ENCODE measurements at places on chromosomes 12 and 14. TPM values are rescaled to one million over a fixed set of nuclear protein-coding genes. Genes with fewer than 3 reads are reported as not detected.

GRCh38 chr14:104749111-104749649, 3.8 kb upstream of the SIVA1 start:
- H3K27me3 ChIP-seq: no peaks in the 10 kb centered on the region
- H3K36me3 ChIP-seq: no peaks in the 10 kb centered on the region
- H3K4me1 ChIP-seq: peaks cover 35% of the 10 kb centered on the region
- no peak for DNase-seq

DNA sequence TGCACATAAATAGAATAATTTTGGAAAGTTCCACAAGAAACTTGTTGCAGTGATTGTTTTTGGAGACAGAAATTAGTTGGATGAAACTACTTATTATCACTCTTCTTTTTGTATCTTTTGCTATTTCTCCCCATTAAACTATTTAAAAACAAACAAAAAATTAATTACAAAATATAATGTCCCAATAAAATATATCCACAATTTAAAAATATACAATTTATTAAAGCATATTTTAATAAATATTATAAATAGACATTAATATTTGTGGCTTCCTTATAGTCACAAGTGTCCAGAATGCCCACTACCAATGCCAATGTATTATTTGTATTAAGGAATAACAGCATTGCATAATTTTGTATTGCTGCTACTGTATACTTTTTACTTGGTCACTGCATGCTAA, 52.5 kb upstream of the GCH1 start:
- no peaks in the 10 kb centered on the region for H3K27me3 ChIP-seq
- no peak overlapping the region for H3K4me3 ChIP-seq
- peaks cover 4% of the 10 kb centered on the region for H3K36me3 ChIP-seq
- H3K27ac ChIP-seq: no peak overlapping the region
- no peak for DNase-seq

- no peak overlapping the region for H3K27ac ChIP-seq
- H3K36me3 ChIP-seq: no peaks in the 10 kb centered on the region
These were observed 1.2 kb downstream of the KRT82 start for GRCh38 chr12:52404951-52405350.

CCDC198 gene
- not detected for polyA plus RNA-seq

SLC5A8 gene
- not detected for polyA plus RNA-seq

ANAPC7 gene
- 12.9 TPM for polyA plus RNA-seq

CLEC4C gene
- polyA plus RNA-seq: not detected

CCDC197 gene
- polyA plus RNA-seq: not detected

Measured in CD14-positive monocyte (primary cell).